Stimulated activated CD8-positive, alpha-beta memory T cell treated with anti-CD3 and anti-CD28 coated beads, Interleukin-15, amount 100 ng/mL, for 24 hours (primary cell): ENCODE measurements at places on chromosomes 1 and 21.

GRCh38 chr1:79808816-79809475, 802.4 kb upstream of the ADGRL4 start:
- no peak for DNase-seq

- DNase-seq = no peak
Observed at GRCh38 chr1:14745001-14745720, 146.7 kb downstream of the KAZN start.

GRCh38 chr21:29245104-29245643, 53.5 kb upstream of the BACH1 start:
- no peak for DNase-seq

GRCh38 chr1:232863544-232864275, 58.5 kb downstream of the MAP10 start:
- DNase-seq = no peak

GRCh38 chr1:7553042-7553690, 217.9 kb upstream of the VAMP3 start:
- DNase-seq = no peak

DNA sequence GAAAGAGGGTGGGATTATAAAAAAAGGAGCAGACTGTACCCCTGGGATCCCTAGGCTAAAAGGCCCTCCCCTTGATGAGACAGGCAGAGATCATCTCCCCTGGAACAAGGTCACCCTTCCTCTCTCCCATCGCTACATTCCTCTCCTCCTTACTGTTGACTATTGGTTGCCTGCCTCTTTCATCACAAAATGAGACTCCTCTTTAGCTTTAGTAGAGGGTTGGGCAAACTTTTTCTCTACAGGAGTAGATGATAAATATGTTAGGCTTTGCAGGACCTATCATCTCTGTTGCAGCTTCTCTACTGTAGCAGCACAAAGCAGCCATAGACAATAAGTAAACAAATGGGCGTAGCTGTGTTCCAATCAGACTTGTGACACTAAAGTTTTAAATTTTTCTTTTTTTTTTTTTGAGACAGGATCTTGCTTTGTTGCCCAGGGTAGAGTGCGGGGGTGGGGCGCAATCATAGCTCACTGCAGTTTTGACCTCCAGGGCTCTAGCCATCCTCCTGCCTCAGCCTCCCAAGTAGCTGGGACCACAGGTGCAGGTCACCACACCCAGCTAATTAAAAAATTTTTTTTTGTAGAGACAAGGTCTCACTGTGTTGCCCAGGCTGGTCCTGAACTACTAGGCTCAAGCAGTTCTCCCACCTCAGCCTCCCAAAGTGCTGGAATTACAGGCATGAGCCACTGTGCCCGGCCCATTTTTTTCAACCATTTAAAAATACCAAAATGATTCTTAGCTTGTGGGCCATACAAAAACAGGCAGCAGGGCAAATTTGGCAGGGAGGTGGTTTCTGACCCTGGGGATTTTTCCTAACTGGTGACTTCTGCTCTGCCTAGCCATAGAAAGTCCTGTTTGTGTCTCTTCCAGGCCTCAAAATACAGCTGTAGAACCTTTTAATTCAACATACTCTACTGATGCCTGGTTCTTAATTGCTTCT, 15.1 kb downstream of the MCL1 start:
- no peak for DNase-seq

DNA sequence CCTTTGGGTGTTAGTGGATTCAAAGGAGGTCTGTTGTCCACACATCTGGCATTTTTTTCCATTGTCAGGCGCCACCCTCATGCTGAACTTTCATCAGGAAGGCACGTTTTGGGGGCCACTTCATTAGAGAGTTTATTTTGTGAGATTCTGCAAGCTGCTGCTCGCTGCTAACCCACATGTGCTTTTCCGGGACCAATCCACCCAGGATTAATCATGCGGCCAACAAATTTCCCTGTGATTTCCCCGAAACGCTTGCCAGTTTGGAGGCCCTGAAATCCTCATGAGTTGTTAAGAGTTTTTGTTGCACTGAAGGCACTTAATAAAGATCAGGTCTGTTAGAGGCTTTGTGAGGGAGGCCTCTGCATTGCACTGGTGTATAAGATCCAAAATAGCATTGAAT, 2.4 kb downstream of the PDPN start:
- no peak for DNase-seq

- DNase-seq = no peak
Observed at GRCh38 chr1:7705908-7706216, 65.2 kb upstream of the VAMP3 start.

DNA sequence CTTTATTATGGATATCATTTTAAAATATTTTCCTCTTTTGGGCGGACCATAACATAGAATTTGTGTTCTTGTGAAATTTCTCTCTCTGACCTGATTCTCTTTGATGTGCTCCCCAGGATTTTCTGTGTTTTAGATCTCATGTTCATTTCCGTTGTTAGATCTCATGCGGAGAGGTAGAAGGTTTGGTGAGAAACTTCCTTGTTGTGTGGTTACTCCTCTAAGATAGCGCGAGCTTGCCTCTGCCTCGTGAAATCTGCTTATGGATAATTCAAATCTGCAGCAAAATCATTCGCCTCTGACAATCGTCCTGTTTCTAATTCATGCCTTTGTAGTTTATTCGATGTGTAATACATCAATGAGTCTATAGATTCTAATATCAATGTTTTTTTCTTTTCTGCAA, 580.4 kb downstream of the USP25 start:
- no peak for DNase-seq

GRCh38 chr1:9629445-9630201, 21.9 kb upstream of the PIK3CD start:
- DNase-seq = no peak

- DNase-seq = peak; percentile 13
Observed at GRCh38 chr1:113390871-113391648, 745 bp downstream of the MAGI3 start.

- no peak for DNase-seq
Observed at GRCh38 chr1:229011022-229011421, 259.9 kb upstream of the RAB4A start.

DNA sequence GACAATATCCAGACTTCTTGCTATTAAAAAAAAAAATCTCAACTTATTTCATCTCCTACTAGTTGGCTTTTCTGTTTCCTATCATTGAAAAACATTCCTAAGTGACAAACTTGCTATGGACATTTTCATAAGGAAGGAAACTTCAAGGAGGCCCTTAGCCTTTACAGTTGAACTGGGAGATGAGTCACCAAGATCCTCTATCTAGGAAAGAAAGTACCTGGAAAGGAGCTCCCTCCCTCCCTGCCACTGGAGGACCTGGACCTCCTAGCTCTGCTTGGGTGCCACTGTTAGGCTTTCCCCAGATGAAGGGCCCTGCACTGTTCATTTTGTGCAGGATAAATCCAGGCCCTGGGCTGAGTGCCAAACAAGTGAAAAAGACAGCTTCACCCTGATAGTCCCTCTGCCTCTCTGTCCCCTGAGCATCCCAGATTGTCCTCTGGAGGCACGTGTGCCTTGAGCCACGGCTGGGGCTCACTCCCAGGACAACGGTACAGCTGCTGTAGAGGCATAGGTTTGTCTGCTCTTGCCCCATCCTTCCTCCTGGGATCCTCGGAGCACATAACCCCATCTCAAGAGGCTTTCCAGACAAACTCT, 40.2 kb upstream of the SOX13 start:
- no peak for DNase-seq
